ENCODE measurements at places on chromosomes 16 and 17.

- no peak for DNase-seq
Observed at GRCh38 chr17:45087504-45087975, 26.4 kb downstream of the NMT1 start.

GRCh38 chr16:75288596-75289120 is 37.2 kb upstream of the BCAR1 start:
- no peak for DNase-seq

- DNase-seq = no peak
Observed at GRCh38 chr17:1972487-1973160, 52.5 kb downstream of the RTN4RL1 start.

GRCh38 chr16:84527532-84528269 is 23.2 kb upstream of the MEAK7 start:
- no peak for DNase-seq

DNA sequence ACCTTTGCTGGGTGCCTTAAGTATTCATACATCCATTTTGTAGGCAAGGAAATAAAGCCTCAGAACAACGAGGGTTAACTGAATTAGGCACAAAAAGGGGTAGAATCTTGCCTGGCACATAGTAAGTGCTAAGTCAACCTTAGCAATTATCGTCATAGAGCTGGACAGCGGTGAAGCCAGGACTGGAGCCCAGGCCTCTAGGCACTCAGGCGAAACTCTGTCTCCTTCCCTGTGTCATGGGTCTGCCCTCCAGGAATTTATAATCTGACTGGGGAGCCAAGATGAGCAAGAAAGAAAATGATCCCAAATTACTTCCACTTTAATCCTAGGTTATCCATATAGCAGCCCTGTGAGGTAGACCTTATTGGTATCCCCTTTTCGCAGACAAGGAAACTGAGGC is 61.4 kb downstream of the KATNIP start:
- DNase-seq = no peak

- DNase-seq = peak; percentile 61
Observed at GRCh38 chr17:80221351-80222105, 1.3 kb downstream of the SLC26A11 start.
